Fibroblast of villous mesenchyme (primary cell): ENCODE measurements at places on chromosomes 12 and 14. TPM values are rescaled to one million over a fixed set of nuclear protein-coding genes. Genes with fewer than 3 reads are reported as not detected.

DNA sequence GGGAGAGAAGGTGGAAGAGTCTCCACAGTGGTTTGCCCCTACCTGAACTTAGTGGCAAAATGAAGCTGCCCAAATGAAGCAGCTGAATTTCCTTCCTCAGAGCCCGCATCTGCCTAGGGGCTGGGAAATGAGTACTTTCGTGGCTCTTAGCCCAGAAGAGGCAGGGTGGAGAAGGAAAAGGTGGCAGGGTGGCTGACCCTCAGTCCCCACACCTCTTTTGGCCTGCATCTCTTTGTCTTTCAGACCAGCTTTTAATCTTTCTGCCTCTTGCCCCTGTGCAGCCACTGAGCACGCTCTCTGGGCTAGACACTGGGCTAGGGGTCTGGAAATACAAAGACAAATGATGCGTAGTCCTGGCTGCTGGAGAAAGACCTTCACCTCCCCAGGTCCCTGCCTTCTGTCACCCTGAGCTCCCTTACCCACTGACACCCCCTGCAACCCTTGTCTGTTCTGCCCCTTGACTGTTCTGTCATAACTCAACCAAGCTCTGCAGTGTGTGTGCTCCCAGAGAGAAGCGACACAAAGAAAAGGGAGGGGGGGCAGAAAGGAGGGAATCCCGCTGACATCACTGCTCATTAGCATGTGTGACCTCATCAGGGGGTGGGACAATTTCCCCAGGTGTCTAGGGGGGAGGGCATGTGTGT, 371 bp upstream of the REM2 start:
- DNase-seq: peak; percentile 37

DNA sequence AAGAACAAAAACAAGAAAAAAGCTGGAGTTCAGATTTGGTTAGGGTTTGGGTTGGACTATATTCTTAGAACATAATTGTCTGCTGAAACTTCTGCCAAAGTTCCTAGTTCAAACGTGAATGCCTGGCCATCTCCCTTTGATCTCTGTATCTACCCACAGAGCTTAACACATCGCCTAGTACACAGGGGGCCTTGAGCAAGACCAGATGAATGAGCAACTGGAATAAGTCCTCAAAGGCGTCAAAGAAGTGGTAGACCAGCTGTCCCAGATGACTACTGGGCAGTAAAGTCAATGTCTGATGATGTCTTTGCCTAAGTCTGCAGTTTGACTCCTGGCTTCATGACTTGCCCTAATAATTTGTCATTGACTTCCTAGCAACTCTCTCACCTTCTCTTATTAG, 13.9 kb upstream of the STAB2 start:
- no peak for DNase-seq

GRCh38 chr12:126437934-126438333, 1372.7 kb downstream of the AACS start:
- no peak for DNase-seq

- DNase-seq: no peak
Observed at GRCh38 chr14:52269982-52270381, 2.5 kb downstream of the PTGDR start.

GRCh38 chr12:108793756-108794441, 62.6 kb upstream of the CORO1C start:
- no peak for DNase-seq

DNA sequence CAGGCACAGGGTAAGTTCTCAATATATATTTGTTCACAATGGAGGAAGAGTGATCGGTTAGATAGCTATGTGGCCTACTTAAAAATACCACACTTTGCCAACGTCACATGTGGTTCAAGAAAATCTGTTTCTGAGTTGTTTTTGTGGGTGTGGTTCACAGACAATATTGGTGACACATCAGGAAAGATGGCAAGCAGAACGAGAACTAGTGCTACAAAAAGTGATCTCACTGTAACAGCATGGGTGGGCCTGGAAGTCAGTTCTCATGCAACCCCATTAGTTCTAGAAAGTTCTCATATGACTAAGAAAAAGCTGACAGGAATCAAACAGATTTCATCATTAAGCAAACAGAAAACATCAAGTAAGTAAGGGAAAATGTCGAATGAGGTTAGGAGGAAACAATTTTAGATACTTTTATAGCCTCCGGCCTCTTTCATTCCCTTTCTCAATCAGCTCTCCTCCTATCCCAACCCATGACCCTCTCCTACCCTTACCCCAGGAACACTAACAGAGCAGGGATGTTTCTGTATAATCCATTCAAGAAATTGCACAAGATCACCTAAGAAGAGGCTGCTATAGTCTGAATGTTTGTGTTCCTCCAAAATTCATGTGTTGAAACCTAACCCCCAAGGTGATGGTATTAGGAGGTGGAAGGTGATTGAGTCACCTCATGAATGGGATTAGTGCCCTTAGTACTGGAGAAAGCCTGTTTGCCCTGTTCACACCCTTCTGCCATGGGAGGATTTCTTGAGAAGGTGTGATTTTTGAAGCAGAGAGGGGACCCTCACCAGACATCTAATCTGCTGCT, 15.5 kb upstream of the NTN4 start:
- peak; percentile 86 for DNase-seq

- DNase-seq: no peak
Observed at GRCh38 chr12:129670256-129670920, 233.4 kb downstream of the TMEM132D start.

- DNase-seq: no peak
Observed at GRCh38 chr12:77559400-77560074, 271.2 kb upstream of the NAV3 start.

- no peak for DNase-seq
Observed at GRCh38 chr14:64508215-64508776, 3.7 kb downstream of the ZBTB1 start.

GRCh38 chr14:36766974-36767373, 105.3 kb downstream of the PAX9 start:
- DNase-seq: no peak

DNA sequence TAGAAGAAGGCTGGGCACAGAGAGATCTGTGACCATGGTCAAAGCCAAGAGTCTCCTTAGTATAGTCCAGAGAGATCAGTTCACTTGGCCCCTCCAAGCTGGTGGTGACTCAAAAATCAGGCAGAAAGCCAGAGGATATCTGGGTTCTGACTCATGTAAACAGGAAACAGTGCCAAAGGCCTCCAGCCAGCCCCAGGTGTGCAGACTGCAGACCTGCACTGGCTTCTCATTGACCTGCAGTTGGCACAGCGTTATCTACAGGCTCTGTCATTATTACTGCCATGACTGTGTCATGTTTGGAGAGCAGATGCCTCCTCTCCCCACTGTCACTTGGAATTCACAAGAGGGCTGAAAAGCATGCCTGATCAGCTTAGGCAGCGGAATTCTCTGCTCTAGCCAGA, 295.7 kb upstream of the PRKD1 start:
- DNase-seq: peak; percentile 84

DNA sequence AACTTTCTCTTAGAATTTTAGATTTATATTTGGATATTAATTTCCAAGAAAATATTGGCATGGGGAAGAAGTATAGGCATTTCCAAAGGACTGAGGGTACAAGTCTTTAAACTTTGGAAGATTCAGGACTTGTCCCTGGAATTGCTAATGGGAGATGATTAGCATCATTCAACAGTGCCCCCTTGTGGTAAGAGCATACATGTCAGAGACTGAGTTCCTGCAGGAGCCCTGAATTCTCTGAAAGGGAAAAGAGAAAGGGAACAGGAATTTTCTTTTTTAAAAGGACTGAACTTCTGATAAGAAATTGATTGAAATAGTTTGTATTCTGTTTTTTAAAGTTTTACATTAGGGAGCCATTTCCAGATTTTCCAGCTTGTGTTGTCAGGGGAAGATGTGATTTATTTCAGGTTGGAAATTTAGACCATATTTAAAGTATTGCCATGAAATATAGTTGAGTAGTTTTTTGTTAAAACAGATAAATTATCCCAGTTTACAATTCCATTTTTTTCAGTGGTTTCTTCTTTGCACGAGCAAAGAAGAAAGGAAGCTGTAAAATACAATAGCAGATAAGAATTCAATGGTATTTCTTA, 44.0 kb upstream of the REP15 start:
- peak; percentile 85 for DNase-seq

GRCh38 chr12:74170645-74171477, 366.8 kb upstream of the ATXN7L3B start:
- DNase-seq: no peak

- no peak for DNase-seq
Observed at GRCh38 chr14:61615743-61616523, 79.4 kb upstream of the HIF1A start.

GRCh38 chr12:50040657-50041056, 15.4 kb upstream of the RACGAP1 start:
- DNase-seq: no peak

DNA sequence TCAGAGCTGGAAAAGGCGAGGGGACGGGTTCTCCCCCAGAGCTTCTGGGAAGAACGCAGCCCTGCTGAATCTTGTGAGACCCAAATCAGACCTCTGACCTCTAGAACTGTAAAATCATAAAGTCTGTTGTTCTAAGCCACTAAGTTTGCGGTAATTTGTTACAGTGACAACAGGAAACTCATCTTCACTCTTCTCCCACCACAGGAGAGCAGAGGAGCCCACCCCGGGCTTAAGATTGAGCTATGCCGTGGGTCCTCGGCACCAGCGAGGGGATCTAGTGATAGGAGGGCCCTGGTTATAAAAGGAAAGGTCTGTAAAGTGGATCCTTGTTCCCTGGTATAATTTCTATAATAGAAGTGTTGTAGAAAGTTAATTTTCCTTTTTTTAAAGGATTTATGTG, 7.6 kb downstream of the MLXIP start:
- DNase-seq: no peak

GRCh38 chr14:61695695-61696527, 598 bp downstream of the HIF1A start:
- peak; percentile 69 for DNase-seq

DNA sequence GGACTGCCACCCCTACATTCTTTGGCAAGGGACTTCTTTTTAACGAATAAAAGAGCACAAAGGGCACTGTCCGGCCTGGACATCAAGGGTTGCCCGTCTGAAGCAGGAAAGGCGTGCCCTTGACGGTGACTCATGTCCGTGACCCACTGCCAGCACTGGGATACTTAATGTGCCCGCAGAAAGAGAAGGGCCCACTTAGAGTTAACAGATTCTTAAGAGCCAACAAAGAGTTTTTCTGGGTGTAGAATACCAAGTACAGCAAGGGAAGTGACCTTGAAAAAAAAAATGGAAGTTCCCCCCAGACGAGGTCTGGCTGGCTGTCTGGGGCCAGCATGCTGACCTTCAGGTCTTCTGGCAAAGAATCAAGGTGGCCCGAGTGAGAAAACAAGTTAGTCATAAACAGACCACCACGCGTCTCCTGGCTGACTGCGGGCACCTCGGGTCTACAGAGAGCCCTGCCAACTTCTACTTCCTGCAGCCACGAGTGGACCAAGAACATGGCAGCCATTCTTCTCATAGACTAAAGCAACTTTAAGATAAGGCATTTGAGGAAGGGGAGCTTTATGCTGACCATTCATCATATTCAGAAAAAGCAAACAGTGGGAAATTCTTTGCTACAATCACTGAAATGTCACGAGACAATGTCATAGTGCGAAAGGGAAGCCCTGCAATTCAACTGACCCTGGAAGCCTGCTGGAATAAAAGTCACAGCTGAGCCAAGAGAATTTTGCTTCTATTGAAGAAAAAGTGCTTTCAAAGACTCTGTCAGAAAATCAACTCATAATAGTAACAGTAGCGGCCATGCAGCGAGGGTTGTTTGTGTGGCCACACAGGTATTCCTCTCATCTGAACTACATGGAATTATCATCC, 10.5 kb upstream of the SELPLG start:
- no peak for DNase-seq

DNA sequence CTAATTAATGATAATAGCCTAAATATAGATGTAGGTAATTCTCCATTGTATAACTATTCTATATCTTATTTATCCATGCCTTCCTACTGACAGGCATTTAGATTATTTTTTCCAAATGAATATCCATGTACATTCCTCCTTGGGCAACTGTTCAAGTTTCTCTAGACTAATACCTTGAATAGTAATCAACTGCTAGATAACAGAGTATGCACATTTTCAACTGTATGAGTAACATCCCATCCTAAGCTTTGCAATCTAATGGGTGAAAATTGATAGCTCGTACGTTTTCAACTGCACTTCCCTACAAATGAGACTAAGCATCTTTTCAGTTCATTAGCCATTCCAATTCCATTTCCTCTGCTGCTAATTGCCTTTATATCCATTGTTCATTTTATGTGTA, 37.0 kb downstream of the YAF2 start:
- DNase-seq: no peak

- DNase-seq: no peak
Observed at GRCh38 chr12:63313139-63313538, 162.1 kb upstream of the AVPR1A start.

GRCh38 chr12:48000878-48001504, 3.3 kb downstream of the COL2A1 start:
- peak; percentile 55 for DNase-seq

DNA sequence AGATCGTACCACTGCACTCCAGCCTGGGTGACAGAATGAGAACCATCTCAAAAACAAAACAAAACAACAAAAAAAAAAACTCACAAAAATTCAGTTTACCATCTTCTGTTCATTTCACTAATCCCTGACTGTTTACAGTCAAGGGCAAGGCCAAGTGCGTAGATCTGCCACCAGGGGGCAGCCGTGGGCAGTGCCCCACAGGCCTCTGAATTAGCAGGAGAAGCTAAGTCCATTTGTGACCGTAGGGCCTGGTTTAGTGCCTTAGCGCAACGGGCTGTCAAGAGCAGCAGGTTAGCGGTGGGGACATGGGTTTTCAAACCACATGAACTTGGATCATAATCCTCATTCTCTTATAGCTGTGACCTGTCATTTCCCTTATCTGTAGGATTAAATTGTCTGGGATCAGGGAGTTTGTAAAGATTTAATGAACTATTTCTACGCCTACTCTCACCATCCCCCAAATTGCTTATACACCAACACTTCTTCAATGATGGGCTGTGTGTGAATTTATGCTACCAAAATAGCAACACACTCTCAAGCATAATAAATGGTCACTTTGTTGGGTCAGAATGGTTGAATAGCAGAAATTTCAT, 49.0 kb downstream of the KCTD10 start:
- peak; percentile 85 for DNase-seq

- no peak for DNase-seq
Observed at GRCh38 chr14:61385002-61385685, 63.8 kb downstream of the PRKCH start.

SYT10 gene
- total RNA-seq: not detected in 2 replicates

PLD4 gene
- total RNA-seq: under 0.01 TPM in 1 of 2 replicates, not detected in the other

HOXC11 gene
- 0.86 and 2.9 TPM in 2 replicates for total RNA-seq

CFAP54 gene
- 0.86 and 0.97 TPM in 2 replicates for total RNA-seq

FAM186B gene
- total RNA-seq: under 0.01 TPM in 2 replicates

PTPRQ gene
- total RNA-seq: 0.32 and 5.6 TPM in 2 replicates

BCL11B gene
- not detected in 2 replicates for total RNA-seq

GLI1 gene
- total RNA-seq: 0.86 and 1.9 TPM in 2 replicates

TMEM121 gene
- 2.9 and 5.2 TPM in 2 replicates for total RNA-seq

BHLHE41 gene
- total RNA-seq: 6.8 and 8.2 TPM in 2 replicates

CGRRF1 gene
- 12.2 and 17.3 TPM in 2 replicates for total RNA-seq

ARHGDIB gene
- 17.3 and 30.6 TPM in 2 replicates for total RNA-seq

SSPN gene
- 11.6 and 22.0 TPM in 2 replicates for total RNA-seq

IFT81 gene
- 20.6 and 24.2 TPM in 2 replicates for total RNA-seq

SYCP3 gene
- total RNA-seq: under 0.01 and 0.32 TPM in 2 replicates

GPR84 gene
- not detected in 2 replicates for total RNA-seq

REM2 gene
- under 0.01 and 0.43 TPM in 2 replicates for total RNA-seq

ASIC1 gene
- 1.3 and 1.6 TPM in 2 replicates for total RNA-seq

LMO3 gene
- total RNA-seq: under 0.01 and 0.43 TPM in 2 replicates

HPD gene
- not detected in 2 replicates for total RNA-seq

COX8C gene
- not detected in 2 replicates for total RNA-seq
